ENCODE measurements at places on chromosomes 1 and 21.

- DNase-seq = no peak
Observed at GRCh38 chr21:34511787-34512455, at the start of gene KCNE1. TSS of gene KCNE1 (minus strand) at chr21:34512210. CDS start at chr21:34449634, 62,576 bp downstream.

- DNase-seq = no peak
Observed at GRCh38 chr1:226908913-226909312, 31.2 kb upstream of the COQ8A start.

- no peak for DNase-seq
Observed at GRCh38 chr21:45893740-45894449, 87.7 kb upstream of the COL6A1 start.

DNA sequence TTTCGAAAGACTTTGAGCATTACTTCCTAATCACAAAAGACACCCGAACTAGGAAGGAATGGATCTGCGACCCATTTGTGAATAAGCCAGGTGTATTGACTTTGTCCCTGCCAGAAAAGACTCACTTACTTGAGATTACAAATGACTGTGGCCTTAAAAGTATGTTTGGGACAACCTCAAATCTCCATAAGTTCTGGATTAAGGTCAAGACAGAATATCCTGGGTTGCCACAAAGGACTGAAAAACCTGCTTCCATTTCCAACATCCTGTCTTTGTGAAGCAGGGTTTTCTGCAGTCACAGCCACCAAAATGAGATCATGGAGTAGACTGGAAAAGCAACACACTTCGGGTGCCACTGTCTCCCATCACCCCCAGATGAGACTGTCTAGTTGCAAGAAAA, 537.4 kb upstream of the ZRANB2 start:
- no peak for DNase-seq

DNA sequence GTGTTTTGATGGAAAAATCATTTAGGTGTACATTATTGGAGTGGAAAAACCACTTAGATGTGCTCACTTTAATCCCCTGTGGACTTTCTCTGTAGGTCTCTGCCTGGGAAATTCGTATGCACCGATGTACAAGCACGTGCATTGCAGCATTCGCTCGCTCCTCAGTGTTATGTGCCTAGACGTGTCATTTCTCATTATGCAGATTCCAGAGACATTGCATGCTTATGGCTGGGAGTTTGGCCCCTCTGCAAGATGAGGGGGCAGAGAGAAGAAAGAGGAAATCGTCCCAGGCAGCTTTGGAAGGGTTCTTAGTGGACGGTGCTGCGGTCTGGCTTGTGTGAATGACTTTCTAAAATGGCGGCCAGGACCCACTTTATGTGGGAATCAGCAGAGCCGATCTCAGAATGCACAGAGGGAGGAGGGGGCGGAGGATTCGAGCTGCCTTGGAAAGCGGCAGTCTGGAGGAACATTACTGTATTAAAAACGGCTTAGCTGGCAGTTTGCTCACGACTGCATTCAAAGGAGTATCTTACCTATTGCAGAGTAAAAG, 2.3 kb downstream of the SPEN start:
- no peak for DNase-seq

Measured in T-helper 22 cell (primary cell).